T-helper 9 cell (primary cell): ENCODE measurements at places on chromosomes 2 and 18.

- no peak for DNase-seq
Measured at GRCh38 chr2:70897203-70897976, 38.3 kb upstream of the ATP6V1B1 start.

DNA sequence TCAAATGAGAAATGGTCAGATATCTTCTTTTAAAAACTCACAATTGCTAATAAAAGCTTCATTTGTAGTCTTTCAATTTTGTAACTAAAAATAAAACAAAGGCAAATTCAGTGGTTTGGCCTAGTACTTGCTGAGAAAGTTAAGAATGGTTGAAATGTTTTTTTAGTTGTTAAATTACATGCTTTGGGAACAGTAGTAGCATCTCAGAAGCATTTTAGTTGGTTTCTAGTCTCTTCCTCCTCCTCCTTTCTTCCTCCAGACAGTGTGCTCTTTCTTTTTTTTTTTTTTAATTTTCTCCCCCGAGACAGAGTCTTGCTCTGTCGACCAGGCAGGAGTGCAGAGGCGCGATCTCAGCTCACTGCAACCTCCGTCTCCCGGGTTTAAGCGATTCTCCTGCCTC, 9.8 kb downstream of the TRAK2 start:
- no peak for DNase-seq

DNA sequence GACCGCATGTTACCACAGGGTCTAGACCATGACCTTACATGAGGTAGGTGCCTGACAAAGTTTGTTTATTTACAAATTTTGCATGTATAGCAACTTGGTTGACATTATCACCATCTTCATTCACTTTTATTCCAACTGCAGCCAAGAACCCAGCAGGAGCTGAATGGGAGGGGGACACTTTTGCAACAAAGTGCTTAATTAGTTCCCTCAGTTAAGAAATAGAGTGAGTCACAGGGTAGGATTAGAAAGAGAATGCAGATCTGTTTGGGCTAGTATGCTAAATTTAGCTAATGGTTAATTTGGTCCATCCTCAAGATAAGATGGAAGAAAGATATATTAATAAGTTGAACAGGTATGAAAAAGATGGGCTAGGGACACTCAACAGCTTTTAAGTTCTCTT, 678.9 kb downstream of the ARHGAP15 start:
- DNase-seq, result no peak

GRCh38 chr2:62016957-62017356, 111.5 kb downstream of the COMMD1 start:
- no peak for DNase-seq

DNA sequence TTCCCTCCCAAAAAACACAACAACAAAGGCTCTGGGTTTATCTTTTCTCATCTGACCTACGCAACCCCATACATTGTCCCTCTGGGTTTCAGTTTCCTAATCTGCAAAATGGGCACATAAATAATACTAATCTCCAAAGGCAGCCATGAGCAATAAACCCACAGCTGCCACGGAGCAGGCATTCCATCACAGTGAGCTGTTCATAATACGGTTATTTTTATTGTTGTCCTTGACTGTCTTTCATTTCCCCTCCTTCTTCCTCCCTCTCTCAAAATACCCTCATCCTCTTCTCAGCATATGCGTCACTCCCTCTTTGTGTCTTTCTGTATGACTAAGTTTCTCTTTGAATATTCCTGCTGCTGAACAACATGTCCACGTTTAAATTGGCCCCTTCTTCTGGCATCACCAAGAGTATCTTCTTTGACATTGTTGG, 129.8 kb upstream of the CAB39 start:
- DNase-seq, result no peak

GRCh38 chr2:72954376-72955227, 37.3 kb downstream of the EMX1 start:
- no peak for DNase-seq

DNA sequence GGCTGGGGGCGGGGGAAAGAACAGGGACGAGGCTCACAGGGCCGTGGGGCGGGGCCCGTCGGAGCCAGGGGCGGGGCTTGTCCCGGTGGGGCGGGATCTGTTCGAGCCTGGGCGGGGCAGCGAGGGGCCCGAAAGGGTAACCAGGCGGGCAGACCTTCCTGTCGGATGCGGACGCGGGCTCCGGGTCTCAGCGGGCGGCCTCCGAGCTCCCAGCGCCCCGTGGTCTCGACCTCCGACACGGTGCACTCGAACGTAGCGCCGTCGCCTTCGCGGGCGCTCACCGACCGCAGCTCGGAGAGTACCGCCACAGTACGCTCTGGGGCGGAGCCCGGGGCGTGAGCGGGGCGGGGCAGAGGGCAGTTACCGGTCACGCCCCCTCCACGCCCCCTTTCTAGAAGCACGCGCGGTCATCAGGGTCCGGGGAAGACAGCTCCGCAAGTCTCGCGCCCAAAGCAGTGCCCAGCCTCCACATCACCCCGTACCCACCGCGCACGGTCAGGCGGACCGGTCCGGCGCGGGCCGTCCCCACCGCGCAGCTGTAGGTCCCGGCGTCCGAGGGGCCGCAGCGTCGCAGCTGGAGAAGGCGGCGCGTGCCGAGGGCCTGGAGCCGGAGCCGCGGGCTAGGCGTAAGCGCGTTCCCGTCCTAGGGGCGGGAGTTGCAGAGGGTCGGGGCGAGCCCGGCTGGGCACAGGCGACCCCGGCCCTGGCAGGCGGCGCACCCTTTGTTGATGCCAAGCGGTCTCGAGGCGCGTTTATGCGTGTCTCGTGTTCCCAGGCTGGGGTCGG, 8.7 kb downstream of the TMEM198 start:
- DNase-seq, result peak; percentile 71

DNA sequence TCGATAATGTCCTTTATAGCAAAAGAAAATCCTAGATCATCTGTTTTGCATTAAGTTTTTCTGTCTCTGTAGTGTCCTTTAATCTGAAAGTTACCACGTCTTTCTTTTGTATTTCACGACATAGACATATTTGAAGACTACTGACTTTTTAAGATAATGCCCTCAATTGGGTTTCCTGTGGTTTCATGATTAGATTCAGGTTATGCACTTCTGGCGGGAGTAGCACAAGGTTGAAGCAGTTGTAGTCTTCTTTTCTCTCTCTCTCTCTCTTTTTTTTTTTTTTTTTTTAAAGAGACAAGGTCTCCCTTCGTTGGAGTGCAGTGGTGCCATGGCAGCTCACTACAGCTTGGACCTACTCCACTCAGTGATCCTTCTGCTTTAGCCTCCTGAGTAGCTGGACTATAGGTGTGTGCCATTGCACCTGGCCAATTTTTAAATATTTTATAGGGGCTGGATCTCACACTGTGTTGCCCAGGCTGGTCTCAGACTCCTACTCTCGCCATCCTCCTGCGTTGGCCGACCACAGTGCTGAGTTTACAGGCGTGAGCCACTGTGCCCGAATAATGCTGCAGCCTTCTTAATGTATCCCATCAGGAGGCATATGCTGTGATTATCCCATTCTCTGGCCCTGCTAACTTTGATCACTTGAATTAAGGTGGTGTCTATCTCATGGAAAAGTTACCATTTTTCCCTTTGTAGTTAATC, 3.9 kb downstream of the INPP4A start:
- DNase-seq, result no peak

DNA sequence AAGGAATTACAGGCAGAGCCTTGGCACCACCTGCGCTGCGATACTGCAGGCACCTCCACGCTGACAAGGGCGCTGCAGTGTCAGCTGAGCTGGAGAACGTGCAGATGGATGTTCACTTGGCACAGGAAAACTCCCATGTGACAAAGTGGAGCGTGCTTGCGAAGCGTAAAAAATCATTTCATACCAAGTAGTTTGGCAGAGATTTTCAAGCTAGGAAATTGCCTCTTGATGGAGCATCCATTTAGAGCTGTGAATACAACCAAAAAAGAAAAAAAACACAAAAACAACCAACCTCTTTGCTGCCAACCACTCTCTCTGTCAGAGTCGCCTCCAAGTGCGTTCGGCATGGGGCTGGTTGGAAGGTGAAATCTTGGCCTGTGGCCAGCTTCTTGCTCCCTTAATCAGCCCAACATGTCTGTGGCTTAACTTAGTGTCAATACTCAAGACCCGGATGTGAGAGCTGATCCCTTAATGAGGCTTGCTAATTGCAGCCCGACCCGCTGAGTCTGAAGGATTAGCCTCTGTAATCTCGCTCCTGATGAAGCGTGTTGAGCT, 38.1 kb downstream of the ACOXL start:
- no peak for DNase-seq

GRCh38 chr2:26687328-26687727, 5.2 kb upstream of the KCNK3 start:
- no peak for DNase-seq

DNA sequence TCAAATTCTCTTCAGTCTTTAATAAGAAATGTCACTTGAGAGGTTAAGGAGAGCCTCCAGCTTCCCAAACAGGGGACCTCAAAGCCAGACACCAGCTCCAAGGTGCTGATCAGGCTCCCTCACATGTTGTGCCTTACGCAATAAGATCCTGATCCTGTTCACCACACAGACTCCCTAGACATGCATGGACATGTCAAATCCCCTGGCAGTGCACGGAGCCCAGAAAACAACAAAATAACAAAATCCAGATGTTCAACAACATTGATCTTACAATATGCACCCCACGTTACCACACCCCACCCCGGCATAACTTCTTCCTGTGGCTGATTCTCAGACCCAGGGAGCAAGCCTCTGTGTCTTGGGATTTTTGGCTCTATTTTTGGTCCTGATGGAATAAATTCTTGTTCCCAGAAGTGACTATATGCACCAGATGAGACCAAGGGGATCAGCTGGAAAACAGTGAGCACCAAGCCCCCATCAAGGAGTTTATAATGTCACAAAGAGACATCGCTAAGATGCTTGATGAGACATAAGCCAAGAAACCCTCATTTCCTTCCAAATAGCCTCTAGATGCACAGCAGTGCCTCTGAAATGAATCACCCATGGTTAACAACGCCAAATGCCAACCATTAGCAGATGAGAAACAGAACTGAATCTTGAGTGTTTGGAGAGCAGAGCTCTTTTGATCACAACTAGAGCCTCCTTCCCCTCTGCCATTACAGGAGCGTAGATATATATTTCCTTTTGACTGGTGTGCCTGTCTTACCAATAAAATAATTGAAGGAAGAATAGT, 198.2 kb downstream of the PRKCE start:
- DNase-seq, result no peak

DNA sequence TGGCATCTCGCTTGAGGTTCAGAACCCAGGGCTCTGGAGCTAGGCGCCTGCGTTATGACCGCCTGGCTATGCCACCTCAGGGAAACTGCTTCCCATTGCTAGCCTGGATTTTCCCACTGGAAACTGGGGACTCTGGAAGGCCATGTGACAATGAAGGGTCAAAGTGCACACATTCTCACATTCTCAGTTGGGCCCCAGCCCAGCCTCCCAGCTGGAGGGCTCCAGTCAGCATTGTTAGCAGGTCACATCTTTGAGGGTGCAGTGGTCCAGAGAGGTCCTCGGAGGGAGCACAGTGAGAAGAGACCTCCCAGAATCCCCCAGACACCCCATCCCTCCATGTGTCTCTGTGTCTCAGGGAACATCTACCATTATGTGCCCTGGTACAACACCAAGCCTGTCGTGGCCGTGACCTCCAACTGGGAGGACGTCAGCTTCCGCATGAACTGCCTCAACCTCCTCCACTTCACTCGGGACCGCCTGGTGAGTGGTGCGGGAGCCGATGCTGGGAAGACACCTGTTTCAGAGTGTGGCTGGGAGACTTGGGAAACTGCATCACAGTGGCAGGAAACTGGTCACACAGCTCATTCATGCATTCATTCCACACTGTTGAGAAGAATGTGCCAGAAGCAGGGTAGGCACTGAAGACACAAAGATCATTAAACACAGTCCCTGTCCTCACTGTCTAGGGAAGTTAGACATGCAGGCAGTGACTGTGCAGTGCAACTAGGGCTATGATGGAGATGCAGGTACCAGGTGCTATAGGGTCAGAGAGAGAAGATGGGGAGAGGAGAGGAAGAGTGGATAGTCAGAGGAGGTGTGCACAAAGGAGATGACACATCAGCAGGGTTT, 41.6 kb downstream of the FER1L5 start:
- no peak for DNase-seq

GRCh38 chr18:25538175-25538922, 186.4 kb upstream of the ZNF521 start:
- DNase-seq, result no peak

GRCh38 chr18:46756559-46757201, at the start of gene ST8SIA5:
Gene ST8SIA5, minus strand, starts transcription at chr18:46757053. Its CDS starts 545 bp downstream, at chr18:46756508.
- no peak for DNase-seq

DNA sequence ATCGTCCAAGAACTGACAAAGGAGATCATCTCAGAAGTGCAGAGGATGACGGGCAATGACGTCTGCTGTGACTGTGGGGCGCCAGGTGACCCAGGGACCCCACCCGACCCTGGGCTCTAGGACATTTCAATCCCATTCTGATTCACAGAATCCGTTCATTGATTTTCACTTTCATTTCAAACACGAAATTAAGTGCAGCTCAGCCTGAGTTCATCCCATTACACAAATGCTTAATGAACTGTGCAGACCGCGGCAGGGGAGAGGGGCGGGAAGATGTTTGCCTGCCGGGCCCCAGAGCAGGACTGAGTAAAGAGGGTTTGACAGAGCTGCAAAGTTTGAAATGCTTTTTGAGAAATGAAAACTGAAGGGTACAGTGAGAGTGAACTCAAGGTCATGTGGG, 67.1 kb downstream of the ITGB1BP1 start:
- DNase-seq, result no peak

DNA sequence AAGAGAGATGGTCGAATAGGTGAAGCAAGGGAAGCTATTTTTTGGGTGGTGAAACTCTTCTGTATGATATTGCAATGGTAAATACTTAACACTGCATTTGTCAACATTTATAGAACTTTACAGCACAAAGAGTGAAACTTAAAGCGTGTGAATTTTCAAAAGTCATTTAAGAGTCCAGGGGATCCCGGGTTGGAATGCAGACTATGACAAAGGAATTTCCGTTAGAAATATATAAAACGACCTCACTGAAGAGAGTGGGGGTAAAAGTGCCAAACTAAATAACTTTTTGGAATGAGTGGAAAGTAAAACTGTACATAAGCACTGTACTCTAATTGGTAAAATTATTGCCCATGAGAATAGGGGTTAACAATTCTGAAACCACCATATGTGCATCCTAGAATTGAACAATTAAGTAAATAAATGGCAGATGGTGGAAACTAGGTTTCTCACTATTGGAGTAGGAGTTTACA, 191.0 kb upstream of the FN1 start:
- DNase-seq, result no peak

- no peak for DNase-seq
Measured at GRCh38 chr2:181076658-181077057, 96.3 kb downstream of the UBE2E3 start.

DNA sequence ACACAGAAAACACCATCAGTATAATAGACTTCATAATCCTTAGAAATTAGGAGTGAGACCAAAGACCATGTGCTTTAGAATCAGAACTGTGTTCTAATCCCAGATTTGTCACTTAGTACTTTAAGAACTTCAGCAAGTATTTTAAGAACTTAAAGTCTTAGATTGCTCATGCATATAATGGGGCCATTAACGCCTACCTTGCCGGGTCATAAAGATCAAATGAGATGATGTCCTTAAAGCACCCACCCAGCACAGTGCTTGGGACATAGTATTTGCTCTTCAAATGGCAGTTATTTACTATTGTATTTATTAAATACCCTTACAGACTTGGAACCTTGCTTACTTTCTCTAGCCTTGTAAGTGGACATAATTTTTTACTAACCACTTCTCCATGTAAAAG, 156.1 kb downstream of the GREB1L start:
- no peak for DNase-seq

- no peak for DNase-seq
Measured at GRCh38 chr2:170671079-170671478, 44.1 kb upstream of the SP5 start.

- no peak for DNase-seq
Measured at GRCh38 chr2:102597788-102598187, 21.6 kb upstream of the SLC9A2 start.
